ENCODE measurements at places on chromosomes 16 and 17. TPM values are rescaled to one million over a fixed set of nuclear protein-coding genes. Genes with fewer than 3 reads are reported as not detected.
A peak's percentile ranks its signal among the peaks of the same experiment; 100 is the strongest.

CHST4 gene
- not detected for total RNA-seq

DNA sequence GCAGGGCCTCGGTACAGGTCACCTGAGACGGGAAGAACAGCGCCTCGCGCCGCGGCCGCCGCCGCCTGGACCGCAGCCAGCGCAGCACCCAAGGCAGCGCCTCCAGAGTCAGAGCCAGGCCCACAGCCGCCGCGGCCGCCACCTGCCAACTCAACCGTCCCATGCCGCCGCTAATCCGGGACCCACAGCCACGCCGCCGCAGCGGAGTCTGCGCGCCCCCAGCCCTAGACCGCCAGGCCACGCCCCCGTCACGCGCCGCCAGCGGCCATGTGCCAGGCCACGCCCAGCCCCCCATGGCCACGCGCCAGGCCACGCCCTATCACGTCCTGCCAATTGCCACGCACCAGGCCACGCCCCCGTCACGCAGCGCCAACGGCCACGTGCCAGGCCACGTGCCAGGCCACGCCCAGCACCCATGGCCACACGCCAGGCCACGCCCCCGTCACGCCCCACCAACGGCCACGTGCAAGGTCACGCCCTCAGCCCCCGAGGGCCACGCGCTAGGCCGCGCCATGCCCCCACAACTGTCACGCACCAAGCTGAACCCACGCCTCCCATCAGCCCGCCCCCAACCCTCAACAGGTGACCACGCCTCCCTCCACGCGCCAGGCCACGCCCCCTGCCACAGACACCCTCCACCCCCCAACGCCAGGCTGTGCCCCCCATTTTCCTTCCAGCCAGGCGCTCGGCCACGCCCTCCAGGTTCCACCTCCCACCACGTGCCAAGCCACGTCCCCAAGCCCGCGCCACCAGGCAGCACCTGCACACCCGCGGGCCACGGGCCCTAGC is at the start of gene PLD6:
TSS of gene PLD6 (minus strand) at position 210 of the 789 bp plus-strand sequence. CDS start at position 163, 47 bp downstream.
- peak; percentile 89 for DNase-seq

DNA sequence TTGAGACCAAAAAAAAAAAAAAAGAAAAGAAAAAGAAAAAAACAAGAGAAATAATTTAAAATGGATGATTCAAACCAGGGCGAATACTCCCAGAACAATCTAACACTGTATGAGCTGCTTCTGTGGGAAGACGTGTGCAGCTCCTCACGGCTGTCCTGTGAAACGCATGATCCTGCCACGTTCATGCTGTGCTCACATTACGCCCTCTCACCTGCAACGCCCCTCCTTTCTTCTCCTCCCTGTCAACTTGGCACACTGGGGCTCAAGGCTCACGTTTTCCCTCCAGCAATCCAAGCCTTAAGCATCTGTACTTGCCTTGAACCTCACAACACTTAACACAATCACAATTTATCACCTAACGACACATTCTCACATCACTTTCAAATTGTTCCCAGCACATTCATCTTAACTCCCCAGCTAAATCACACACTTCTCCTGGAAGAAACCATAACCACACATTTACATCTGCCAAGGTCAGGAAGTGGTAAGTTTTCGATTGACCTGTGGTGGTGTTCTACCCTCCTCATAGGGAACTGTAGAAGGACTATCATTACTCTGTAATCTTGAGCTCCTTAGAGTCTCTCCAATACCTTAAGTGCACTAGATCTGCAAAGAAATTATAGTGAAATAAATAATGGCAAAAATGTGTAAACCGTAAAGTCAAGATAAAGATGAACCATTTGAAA is 29.1 kb downstream of the MBTPS1 start:
- DNase-seq: no peak

- DNase-seq: no peak
Observed at GRCh38 chr17:57286399-57287105, 30.2 kb downstream of the MSI2 start.

DNA sequence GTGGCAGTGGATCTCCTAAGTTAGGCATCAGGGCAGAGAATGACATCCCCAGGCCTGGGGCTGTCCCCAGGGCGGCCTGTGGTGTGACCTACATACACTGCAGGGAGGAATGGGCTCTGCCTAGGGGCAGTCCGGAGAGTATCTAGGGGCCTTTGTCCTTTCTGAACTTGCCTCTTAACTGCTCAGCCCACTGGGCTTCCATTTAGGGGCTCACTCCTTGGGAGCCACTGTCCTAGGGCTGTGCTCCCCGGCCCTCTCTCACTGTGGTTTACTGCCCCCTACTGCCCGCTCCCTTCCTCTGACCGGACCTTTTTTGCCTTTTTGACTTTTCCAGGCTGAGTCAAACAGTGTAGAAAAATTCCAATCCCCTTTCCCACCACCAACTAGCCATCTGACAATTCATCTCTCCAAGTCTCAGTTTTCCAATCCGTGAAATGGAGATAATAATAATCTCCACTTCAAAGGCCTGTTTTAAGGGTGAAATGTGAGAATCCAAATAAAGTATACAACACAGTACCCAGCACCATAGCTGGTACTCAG is 66.8 kb downstream of the DNAH3 start:
- DNase-seq: peak; percentile 67

GRCh38 chr16:59121411-59122261 is 387.5 kb upstream of the GOT2 start:
- no peak for DNase-seq

- no peak for DNase-seq
Observed at GRCh38 chr16:7675628-7676027, 343.0 kb downstream of the RBFOX1 start.

DNA sequence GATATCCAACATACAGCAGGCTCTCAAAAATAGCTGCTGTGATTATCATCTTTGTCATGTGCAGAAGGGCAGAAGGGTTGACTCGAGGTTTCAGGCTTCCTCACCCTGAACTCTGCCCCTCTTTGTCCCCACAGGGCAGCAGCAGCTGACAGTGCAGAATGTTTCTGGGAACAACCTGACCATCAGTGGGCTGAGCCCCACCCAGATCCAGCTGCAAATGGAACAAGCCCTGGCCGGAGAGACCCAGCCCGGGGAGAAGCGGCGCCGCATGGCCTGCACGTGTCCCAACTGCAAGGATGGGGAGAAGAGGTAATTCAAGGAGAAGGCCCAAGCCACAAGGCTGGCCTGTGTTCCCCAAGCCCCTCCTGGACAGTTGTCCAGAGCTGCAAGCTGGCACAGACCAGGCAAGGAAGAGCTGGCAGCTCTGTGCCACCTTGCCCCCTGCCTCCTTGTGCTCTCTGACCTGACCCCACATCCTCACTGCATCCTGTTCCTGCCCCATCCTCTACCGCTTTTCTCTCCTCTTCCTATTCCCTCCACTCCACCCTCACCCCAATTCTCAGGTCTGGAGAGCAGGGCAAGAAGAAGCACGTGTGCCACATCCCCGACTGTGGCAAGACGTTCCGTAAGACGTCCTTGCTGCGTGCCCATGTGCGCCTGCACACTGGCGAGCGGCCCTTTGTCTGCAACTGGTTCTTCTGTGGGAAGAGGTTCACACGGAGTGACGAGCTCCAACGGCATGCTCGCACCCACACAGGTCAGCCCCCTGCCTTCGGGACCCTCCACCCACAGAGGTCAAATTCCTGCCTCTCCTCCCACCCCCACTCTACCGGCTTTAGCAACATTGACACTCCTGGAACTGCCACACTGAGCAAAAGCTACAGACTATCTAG is 16.3 kb upstream of the PNPO start:
- no peak for DNase-seq

DNA sequence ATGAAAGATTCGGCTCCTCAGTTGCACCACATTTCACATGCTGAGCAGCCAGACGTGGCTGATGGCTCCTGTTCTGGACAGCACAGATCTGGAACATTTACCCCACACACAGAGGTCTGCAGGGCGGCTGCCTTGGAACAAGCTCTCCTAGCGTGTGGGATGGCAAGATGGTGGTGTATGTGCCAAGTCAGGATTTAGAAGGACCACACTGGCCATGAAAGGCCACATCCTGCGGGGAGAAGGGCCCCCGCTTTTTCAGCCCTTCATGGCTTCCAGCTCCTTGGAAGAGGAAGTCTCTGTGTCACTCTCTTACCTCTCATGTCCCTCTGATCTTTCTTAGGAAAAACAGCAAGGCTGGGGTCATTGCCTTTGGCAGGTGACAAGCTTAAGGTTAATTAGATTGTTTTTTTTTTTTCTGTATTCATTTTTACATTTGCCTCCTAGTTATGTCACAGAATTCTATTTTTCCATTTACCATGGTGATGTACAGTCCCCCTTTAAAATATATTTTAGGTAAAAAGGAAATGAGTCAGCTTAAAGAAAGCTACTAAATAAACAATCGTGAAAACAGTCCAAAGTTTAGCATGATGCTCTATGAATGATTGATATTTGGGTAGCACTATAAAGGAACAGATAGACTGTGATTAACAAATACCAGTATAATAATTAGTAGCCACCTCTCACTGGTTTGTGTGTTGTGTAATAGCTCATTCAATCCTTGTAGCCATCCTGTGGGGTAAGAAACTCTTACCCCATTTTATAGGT is 396.6 kb downstream of the CPPED1 start:
- DNase-seq: no peak

Data from activated naive CD8-positive, alpha-beta T cell treated with anti-CD3 and anti-CD28 coated beads, Interleukin-2, amount 10 ng/mL, durations not matched to agents 7 days and 5 days (primary cell).